Activated naive CD8-positive, alpha-beta T cell treated with anti-CD3 and anti-CD28 coated beads, Interleukin-2, amount 10 ng/mL, durations not matched to agents 7 days and 5 days (primary cell): ENCODE measurements at places on chromosomes 1 and 21. TPM values are rescaled to one million over a fixed set of nuclear protein-coding genes. Genes with fewer than 3 reads are reported as not detected.

KRTAP19-3 gene
- not detected for total RNA-seq

LEFTY2 gene
- not detected for total RNA-seq

SLC30A7 gene
- 34.6 TPM for total RNA-seq

IL10 gene
- not detected for total RNA-seq

CPLANE2 gene
- total RNA-seq, result 6.8 TPM

GLIS1 gene
- total RNA-seq, result not detected

S100A3 gene
- total RNA-seq, result not detected

TNFRSF25 gene
- 137 TPM for total RNA-seq

- DNase-seq, result no peak
Observed at GRCh38 chr1:84853741-84854721, 39.0 kb downstream of the LPAR3 start.

DNA sequence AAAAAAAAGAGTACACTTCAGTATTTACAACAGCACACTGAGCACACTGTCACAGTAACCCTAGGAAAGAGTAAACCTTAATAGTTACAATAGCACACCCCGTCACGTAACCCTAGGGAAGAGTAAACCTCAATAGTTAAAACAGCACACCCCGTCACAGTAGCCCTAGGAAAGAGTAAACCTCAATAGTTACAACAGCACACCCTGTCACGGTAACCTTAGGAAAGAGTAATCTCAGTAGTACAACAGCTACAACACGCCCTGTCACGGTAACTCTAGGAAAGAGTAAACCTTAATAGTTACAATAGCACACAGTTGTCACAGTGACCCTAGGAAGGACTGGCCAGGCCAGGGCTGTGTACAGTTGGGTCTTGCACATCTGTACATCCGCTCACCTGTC lies 3.0 kb downstream of the CDK11A start:
- DNase-seq, result no peak

- DNase-seq, result no peak
Observed at GRCh38 chr1:65971547-65971946, 178.9 kb downstream of the PDE4B start.

DNA sequence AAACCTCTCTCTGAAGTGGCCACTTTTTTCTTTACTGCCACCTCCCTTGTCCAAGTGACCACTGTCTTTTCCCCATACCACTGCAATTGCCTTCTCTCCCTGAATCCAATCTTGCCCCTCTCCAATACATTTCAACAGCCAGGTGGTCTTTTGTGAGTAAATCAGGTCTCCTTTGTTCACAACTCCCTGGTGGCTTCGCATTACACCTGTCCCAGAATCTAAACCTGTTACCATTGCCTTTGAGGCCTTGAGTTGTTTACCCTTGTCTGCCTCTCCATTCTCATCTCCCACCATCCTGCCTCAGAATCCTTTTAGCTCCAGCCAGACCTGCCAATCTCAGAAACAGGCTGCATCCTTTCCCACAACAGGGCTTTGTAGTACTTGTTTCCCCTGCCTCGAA lies 21.8 kb upstream of the DYNLT5 start:
- DNase-seq, result no peak

DNA sequence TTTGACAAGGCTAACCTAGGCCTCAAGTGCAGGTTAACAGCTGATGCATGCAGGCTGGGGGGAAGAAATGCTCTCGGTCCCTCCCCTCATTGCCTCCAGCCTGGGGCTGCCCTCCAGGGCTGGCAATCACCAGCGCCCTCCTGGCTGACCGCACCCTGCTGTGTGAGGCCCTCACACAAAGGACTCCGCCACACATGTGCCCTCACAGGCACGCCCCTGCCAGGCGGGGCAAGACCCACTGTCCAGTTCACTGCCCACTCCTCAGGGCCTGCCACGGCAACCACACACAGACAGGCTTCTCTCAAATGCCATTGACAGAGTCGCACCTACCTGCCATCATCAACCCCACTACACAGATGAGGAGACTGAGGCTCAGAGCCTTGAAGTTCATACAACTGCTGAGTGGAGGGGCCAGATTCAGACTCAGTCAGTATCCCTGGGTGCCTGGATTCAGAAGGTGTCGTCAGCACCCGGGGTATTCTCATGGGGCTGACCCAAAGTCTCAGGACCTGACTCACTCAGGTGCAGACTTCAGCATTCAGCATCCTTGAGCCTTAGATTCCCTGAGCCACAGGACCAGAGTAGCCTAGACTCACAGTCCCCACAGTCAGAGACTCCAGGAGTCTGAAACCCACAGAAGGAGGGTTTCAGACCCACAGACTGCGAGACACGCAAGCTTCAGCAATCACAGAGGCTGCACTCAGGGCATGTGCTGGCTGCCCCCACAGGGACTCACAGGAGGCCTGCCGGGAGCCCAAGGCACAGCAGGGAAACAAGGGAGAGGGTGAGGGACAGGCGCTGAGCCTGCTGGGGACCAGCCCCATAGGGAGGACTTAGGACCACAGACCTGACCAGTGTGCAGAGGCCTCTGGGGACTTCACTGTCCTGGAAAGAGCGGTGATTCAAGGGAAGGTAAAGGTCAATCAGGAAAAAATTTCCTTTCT lies 458.0 kb downstream of the MATN1 start:
- DNase-seq, result no peak

GRCh38 chr1:59025201-59025600 lies 241.4 kb upstream of the JUN start:
- no peak for DNase-seq

DNA sequence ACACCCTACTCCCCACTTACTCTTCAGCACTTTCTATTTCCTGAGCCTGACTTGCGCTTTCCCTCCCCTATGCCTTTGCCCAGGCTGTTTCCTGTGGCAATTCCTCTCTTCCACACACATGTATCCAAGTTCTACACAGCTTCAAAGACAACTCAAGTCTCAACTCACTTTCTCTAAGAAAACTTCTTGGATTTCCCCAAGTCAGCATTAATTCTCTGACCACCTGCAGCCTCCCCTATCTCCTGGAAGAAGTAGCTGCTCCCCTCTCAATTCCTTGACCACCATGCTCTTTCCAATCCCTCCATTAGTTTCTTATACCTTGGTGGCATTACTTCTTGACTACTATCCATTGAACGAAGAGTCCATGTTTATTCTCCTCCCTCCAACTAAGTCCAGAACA lies 42.8 kb downstream of the NMNAT2 start:
- DNase-seq, result no peak

GRCh38 chr21:45013260-45013841 lies 61.0 kb upstream of the ADARB1 start:
- DNase-seq, result peak; percentile 22

DNA sequence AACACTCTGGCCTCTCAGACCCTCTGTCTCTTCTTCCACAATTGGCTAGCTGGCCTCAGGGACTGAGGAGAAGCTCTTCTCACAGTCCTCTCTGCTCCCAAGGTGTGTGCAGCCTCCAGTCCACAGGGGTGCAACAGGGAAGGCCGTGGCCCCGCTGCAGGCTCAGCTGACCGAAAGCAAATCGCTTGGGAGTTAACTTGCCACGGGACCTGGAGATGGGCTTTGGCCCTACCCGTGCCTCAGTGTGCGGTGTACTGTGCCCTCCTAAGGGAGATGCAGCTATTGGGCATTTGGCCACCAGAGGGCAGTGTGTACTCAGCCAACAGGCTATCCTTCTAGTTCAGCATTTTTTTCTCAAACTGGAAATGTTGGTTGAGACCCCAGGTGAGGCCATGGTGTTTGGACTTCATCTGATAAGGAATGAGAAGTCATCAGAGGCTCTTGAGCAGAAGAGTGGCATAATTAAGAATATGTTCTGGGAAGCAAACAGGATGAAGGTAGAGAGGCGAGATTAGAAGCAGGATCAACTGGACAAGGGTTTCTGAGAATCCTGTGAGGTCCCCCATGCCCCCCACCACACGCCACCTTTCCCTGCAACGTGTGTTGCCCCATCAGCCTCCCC lies 42.5 kb upstream of the TMEM125 start:
- peak; percentile 83 for DNase-seq

DNA sequence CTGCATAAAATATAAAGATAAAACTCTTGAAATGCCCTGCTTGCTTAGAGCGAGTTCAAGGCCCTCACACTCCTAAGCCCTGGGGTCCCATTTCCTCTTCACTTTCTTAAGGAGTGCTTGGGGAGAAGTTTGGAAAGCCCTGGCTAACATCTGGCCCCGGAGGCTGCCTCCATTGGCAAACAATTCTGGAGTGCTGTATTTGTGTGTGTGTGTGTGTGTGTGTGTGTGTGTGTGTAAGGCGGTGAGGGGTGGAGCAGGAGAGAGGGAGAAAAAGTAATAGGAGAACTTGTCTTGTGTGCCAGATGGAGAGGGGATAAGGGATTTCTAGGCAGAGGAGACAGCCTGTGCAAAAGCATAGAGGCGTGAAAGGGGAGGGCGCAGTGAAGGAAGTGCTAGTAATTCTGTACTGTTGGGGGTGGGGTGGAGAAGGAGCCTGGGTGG lies 578 bp upstream of the TRIM62 start:
- no peak for DNase-seq

GRCh38 chr1:227903061-227903521 lies 44.6 kb downstream of the WNT9A start:
- DNase-seq, result no peak

GRCh38 chr1:219324629-219325367 lies 151.1 kb downstream of the LYPLAL1 start:
- no peak for DNase-seq

DNA sequence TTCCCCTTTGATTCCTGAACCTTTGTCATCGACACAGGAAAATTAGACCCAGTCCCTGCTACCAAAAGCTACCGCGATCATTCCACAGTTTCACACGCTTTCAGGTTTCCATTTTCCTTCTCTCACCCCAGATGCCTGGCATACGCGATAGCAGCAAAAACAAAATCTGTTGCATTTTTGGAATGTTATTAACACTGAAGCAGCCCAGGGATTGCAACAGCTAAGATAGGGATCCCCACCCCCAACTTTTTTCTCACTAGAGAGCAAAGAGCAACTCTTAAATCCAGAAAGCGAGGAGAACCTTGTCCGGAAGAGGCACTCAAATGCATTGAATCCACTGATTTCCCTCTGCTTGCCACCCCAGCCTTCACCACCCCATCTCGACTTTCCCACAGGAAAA lies 8.9 kb downstream of the OVAAL start:
- no peak for DNase-seq

DNA sequence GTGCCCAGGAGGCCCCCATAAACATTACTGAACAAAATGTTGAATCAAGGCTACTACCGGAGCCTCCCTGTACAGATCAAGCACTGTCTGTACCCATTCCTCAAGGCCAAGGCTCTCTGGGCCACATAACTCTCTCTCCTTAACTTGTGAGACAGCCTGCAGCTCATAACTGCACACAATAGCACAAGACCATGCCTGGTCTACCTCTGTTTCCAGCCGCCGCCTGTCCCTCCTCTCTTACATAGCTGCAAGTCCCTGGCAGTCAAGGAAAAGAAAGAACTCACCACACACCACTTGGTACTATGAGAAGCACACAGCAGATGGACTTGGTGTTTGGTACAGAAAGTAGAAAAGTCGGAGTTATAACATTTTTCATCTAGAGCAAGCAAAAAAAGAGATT lies 91.1 kb downstream of the SSBP3 start:
- DNase-seq, result no peak

- DNase-seq, result no peak
Observed at GRCh38 chr21:36463991-36464390, 15.9 kb downstream of the CLDN14 start.

DNA sequence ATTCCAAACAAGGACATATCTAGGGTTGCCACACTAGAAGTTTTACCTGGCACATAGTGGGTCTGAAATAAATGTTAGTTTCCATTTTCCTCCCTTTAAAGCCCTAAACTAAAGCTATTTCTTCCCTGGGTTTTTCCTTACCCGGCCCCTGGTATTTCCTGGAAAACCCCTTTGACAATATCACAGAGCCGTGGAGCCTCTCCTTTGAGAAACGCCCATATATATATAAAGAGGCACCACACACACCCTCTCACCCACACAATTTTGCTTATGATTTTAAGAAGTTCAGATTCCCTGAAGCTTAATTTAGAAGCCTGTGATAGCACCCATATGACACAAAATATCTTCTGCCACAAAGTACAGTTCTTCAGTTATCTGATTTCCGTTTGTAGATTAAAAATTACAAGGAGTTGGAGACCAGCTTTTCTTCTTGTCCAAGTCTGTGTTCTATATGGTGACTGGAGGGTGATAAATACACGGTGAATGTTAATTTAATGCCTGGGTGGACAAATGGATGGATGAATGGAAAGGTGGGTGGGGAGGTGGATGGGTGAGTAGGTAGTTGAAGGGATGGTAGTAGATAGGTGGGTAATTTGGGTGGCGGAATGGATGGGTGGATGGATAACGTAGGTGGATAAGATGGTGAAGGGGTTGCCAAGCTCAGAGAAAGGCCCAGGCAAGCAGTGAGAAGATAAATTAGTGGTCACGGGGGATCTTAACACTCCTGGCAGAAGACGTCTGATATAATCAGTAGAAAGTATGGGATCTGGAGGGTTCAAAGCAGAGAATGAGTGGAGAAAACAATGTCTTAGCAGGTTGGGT lies 154.4 kb upstream of the FGGY start:
- DNase-seq, result no peak

DNA sequence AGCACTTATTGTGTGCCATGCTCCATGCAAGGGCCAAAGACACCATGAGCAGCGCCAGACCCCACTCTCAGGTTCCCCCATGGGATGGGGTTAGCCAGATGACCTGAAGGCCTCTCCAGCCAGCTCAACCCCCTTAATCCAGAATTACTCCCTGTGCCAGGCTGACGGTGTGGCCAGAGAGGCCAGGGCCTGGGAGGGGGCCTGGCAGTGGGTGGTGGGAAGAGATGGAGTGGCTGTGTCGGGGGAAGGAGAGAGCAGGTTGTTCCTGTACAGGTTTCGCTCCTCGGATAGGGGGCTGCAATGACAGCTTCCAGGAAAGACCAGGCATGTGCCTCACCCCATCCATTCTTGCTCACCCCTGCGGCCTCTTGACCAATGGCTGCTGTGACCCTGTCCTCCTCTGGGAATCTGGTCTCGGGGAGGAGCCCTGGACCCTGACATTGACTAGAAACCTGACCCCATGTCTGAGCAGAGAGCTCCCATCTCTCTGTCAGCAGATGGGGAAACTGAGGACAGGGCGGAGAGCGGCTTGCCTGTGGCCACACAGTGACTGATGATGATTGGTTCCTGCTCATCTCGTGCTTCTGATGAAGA lies 345.3 kb downstream of the MATN1 start:
- DNase-seq, result peak; percentile 15

GRCh38 chr1:39711966-39712340 lies 20.7 kb upstream of the HPCAL4 start:
- no peak for DNase-seq

DNA sequence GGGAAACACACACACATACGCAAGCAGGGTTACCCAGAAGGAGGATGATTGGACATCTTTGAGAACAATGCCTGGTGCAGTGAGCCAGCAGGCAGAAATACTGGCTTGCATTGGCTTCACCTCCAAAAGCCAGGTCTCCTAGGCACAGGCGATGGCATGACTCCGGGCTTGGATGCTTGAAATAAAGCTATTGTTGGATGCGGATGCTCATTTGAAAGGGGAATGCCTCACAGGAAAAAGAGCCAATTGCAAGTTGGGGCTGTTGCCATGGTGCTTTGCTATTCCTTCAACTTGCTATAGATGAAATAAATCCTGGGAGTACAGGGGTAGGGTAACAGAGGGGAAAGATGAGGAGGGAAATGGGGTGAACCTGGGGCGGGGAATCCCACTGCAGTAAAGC lies 180.7 kb upstream of the SGIP1 start:
- no peak for DNase-seq
